ENCODE measurements at places on chromosomes 5 and 9.

GRCh38 chr5:77893225-77893860 is 117.2 kb upstream of the TBCA start:
- DNase-seq: peak; percentile 95

DNA sequence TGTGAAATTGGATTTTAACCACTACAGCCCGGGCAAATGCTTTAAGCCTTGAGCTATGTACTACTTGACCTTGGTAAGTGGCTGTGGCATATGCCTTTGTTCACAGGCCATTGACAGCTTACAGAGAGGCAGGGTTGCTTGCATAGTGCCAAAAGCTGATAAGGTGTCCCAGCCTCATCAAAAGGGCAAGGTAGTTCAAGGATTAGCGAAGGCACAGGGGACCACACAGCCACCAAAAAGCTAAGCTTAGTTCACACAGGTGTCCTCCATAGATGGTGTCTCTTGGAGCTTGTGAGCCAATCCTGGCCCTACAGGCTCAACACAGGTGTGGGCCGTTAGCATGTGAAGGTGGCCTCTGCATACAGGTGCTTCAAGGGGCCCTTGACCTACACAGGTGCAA is 86.8 kb downstream of the ZNF622 start:
- no peak for DNase-seq

- no peak for DNase-seq
Observed at GRCh38 chr5:162091336-162091735, 23.8 kb downstream of the GABRG2 start.

GRCh38 chr9:127877566-127877998 is at the start of gene AK1:
Gene AK1 (minus strand): TSS chr9:127877675. CDS start chr9:127874617, 3,058 bp downstream.
- peak; percentile 81 for DNase-seq

DNA sequence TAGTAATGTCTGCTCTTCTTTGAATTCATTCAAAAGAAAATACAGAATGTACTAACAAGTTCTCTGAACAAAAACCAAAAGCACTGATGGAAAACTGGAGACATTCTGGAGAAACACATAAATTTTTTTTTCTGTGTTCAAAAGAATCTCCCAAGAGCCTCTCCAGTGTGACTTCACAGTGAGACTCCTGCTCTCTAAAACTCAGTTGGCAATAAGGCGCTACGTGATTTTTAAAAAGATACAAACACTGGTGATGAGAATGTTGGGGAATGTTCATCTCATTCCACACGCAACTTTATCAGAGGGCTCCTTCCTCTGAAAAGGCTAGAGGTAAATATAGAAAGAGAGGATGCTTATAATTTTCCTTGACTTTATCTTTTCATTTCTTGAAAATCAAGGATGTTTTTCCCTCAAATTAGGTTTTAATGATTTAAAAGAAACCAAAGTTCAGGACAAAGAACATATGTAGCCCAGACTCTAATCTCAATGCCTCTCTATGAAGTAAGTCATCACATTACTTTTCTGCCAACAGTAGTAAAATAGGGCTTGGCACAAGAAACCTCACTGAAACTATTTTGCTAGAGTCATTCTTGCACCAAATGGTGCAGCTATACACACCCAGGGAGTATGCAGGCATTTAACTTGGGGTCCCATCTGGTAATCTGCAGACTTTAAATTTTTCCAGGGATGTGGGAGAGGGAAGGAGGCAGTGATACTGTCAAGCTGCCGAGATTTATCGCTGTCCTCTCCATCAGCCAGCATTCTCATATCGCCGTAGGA is 12.9 kb upstream of the AOPEP start:
- no peak for DNase-seq

- DNase-seq: no peak
Observed at GRCh38 chr5:115557667-115558387, 13.3 kb upstream of the FEM1C start.

DNA sequence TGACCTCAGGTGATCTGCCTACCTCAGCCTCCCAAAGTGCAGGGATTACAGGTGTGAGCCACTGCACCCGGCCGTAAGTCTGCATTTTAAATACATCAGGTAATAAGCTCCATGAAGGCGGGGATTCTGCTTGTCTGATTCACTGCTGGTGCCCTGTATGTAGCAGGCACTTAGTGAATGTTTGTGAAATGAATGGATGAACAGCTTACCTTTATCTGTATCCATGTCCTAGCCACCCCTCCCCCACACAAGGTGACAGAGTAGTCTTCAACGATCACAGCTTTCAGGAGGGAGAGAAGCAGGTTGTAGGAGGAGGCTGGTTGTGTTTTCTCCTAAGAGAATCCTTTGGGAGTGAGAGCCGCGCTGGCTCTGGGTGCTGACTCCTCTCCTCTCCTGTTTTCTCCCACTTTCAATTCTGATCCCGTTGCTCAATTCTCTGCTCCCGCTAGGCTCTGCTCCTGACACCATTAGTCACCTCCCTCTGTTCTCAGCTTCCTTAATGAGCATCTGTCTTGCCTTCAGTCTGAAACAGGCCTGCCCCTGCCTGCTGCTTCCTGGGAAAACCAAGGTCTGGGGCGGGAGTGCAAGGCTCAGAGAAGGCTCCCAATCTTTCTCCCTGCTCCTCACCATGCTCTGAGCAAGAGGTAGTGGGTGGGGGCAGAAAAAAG is 88.8 kb upstream of the CTNNA1 start:
- peak; percentile 92 for DNase-seq

DNA sequence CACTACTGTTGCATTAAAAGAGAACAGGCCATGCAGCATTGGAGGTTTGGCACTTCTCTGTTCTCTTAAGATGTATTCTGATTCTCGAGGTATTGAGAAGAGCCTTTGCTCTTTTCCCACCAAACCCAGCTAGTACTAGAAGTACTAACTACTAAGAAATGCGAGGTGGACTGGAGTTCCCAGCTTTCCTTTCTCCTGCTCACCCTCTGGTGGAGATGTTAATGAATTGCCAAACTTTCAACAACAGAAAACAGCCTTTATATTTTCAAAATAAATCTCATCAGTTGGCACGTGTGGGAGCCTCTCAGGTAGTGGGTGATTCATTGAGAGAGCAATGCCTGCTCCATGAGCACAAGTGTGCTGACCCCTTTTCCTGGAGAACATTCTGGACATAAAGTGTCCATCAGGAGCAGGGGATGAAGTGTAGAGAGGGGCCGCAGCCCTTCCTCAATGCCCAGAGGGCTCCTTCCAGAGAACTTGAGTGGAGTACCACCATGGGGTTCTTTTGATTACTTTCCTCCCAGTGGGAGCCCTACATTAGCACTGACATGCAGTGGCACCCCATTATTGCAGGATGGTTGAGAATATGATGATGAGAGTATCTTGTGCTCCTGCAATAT is 45.7 kb downstream of the TMEM174 start:
- peak; percentile 60 for DNase-seq

GRCh38 chr5:57174128-57174889 is 450 bp downstream of the GPBP1 start:
- DNase-seq: peak; percentile 37

- DNase-seq: no peak
Observed at GRCh38 chr5:153256-153655, 38.0 kb upstream of the LRRC14B start.

- DNase-seq: no peak
Observed at GRCh38 chr9:111096051-111096450, 57.8 kb upstream of the LPAR1 start.

GRCh38 chr9:89457376-89457855 is 40.5 kb downstream of the SEMA4D start:
- DNase-seq: no peak

DNA sequence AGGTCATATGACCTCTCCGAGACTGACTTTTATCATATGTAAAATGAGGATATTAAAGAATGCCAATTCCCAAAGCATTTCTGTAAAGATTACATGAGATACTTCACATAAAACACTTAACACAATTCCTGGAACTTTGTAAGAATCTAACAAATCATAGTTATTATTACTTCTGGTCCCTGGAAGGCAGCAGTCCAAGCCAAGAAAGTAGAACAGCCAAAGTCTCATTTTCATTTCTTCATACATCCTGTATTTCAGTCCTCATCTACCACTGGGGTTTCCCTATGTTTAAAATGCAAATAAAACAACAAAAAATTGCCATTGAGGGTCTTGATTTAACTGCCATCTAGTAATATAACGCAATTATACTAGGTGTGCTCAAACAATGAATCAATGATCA is 179.5 kb downstream of the MARCHF11 start:
- no peak for DNase-seq

DNA sequence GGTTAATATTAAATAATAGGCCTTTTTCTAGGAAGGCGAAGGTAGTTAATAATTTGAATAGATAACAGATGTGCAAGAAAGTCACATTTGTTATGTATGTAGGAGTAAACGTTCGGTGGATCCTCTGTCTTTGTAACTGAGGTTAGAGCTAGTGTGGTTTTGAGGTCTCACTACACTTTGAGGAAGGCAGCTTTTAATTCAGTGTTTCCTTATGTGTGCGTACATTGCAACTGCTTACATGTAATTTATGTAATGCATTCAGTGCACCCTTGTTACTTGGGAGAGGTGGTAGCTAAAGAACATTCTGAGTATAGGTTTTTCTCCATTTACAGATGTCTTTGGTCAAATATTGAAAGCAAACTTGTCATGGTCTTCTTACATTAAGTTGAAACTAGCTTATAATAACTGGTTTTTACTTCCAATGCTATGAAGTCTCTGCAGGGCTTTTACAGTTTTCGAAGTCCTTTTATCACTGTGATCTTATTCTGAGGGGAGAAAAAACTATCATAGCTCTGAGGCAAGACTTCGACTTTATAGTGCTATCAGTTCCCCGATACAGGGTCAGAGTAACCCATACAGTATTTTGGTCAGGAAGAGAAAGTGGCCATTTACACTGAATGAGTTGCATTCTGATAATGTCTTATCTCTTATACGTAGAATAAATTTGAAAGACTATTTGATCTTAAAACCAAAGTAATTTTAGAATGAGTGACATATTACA is 45.7 kb downstream of the TGFBR1 start:
- no peak for DNase-seq

- peak; percentile 61 for DNase-seq
Observed at GRCh38 chr5:180785794-180786221, 16.8 kb downstream of the MGAT1 start.

- DNase-seq: no peak
Observed at GRCh38 chr5:61026004-61026403, 81.0 kb downstream of the NDUFAF2 start.

- DNase-seq: no peak
Observed at GRCh38 chr5:10896016-10896415, 135.0 kb upstream of the DAP start.

DNA sequence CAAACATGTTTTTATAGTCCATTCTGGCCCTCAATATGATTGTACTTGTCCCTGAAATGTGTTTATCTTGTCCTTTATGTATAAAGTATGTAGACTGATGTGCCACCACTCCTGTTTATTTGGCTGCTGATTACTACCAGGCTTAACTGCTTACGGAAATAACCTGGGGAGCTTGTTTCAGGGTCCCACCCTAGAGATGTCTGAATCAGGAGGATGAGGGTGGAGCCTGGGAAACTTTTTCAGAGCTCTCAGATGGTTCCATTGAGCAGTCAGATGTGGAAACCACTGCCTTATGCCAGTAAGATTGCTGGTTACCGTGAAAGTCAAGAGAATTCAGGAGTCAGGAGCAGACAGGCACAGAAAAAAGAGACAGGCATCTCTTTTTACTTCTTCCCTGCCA is 19.2 kb downstream of the SLC23A1 start:
- DNase-seq: no peak

DNA sequence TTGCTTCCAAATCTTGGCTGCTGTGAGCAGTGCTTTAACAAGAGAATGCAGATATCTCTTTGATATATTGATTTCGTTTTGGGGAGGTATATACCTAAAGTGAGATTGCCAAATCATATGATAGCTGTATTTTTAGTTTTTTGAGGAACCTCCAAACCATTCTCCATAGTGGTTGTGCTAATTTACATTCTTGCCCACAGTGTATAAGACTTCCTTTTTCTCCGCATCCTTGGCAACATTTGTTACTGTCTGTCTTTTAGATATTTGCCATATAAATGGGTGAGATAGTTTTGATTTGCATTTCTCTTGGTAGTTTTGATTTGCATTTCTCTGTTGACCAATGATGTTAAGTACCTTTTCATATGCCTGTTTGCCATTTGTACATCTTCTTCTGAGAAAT is 10.0 kb upstream of the PLK2 start:
- DNase-seq: no peak

GRCh38 chr9:128707446-128707845 is 5.1 kb downstream of the PKN3 start:
- no peak for DNase-seq

DNA sequence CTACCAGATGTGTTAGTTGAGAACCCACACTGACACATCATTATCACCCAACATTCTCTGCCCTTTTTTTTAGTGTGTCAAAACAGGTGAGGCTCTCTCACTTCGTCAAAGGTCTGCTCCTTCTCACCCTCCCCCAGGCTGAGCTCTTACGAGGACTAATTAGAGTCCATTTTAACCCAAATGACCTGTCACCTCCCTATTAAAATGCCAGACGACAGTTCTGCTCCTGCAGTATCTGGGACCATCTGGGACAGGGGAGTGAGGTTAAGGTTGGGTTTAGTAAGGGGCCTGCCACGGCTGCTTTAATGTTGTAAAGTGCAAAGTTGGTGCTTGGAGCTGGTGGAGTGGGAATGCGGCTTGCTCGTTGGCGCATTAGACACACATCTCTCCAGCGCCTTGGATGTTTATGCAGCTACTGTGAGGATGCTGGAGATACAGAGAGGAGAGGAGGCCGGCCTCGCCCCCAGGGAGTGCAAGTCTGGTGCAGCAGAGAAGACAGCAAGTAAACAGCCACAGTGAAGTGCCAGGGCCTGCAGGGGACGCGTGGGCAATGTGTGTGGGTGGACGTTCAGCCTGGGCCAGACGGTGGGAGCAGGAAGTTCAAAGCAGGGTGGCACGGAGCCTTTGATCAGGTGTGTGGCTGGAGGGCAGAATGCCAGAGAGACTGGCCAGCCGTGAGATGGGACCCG is 96.2 kb downstream of the C9orf50 start:
- DNase-seq: no peak
